ENCODE measurements at places on chromosomes 3 and 15. TPM values are rescaled to one million over a fixed set of nuclear protein-coding genes. Genes with fewer than 3 reads are reported as not detected.

- H3K36me3 ChIP-seq = no peaks in the 10 kb centered on the region
- no peaks in the 10 kb centered on the region for H3K4me1 ChIP-seq
- H3K27ac ChIP-seq = no peak overlapping the region
- H3K4me3 ChIP-seq = no peak overlapping the region
- DNase-seq = no peak
- no peaks in the 10 kb centered on the region for H3K27me3 ChIP-seq
These were observed 104.3 kb downstream of the CPN2 start for GRCh38 chr3:194246709-194247349.

Gene CCK
- total RNA-seq = not detected

DNA sequence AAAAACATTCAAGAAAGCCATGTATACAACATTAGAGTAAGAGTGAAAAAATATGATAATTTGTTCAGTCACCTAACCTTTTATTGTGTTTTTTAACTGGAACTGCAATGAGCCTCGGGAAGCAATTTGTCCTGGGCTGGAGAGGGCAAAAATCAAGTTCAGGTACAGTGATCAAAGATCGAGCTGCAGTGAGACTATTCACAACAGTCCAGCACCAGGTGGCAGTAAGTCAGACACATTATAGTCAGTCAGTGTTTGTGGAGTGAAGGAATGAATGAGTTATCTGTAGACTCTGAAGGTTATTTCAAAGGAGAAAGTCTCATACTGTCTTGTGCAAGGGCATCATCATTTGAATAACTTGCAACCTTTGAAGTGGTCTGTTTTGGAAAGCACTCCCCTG is 116.6 kb downstream of the CHDH start:
- no peak for DNase-seq
- H3K27ac ChIP-seq = no peak overlapping the region
- H3K4me1 ChIP-seq = no peaks in the 10 kb centered on the region
- H3K4me3 ChIP-seq = no peak overlapping the region
- no peaks in the 10 kb centered on the region for H3K27me3 ChIP-seq
- no peaks in the 10 kb centered on the region for H3K36me3 ChIP-seq

- DNase-seq = no peak
- no peak overlapping the region for H3K4me3 ChIP-seq
- H3K4me1 ChIP-seq = no peaks in the 10 kb centered on the region
- no peaks in the 10 kb centered on the region for H3K36me3 ChIP-seq
These were observed 622.7 kb upstream of the GBE1 start for GRCh38 chr3:82384181-82384580.

DNA sequence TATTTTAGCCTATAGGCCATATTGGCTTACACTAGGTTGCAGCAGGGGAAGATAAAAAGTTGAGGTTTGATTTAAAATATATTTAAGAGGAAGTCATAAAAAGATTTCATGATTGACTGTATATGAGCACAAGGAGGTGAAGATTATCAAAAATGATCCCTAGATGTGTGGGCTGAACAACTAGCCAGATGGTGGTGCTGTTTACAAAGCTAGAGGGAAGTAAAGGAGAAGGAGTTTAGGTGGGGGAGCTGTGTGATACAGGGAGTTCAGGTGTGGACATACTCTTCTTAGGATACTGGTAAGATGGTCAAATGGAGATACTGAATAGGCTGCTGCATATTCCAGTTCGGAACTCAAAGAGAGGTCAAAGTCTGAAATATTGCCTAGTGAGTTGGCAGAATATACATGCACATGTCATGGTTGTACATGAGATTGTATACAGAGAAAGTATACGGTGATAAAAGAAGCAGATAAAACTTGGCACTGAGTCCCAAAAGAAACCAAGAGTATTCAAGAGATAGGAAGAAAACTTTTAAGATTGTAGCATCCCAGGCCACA is 727.8 kb downstream of the NLGN1 start:
- no peak overlapping the region for H3K27ac ChIP-seq
- H3K36me3 ChIP-seq = no peaks in the 10 kb centered on the region
- H3K4me1 ChIP-seq = no peaks in the 10 kb centered on the region
- H3K27me3 ChIP-seq = no peaks in the 10 kb centered on the region

GRCh38 chr15:90231028-90232017 is 2.4 kb downstream of the CIB1 start:
- no peaks in the 10 kb centered on the region for H3K36me3 ChIP-seq
- peaks cover 6% of the 10 kb centered on the region for H3K4me1 ChIP-seq
- no peak for DNase-seq
- H3K4me3 ChIP-seq = no peak overlapping the region
- H3K27me3 ChIP-seq = no peaks in the 10 kb centered on the region

DNA sequence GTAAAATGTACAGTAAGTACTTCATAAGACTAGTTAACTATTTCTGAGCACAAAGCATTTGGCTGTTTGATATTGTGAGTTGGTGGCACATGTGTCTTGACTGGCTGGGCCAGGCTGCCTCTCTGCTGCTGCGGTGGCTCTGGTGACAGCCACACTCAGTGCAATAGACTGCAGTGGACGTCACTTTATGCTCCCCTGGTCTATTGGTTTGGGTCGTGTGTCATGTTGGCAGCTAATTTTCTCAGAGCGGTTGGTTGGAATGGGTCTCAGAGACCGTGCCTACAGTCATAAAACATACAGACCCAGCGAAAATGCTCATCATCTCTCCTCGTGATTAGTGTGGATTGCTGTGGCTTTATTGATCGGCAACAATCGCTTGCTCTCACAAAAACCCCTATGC is 71.3 kb downstream of the SV2B start:
- H3K27me3 ChIP-seq = no peaks in the 10 kb centered on the region
- H3K4me3 ChIP-seq = no peak overlapping the region
- DNase-seq = no peak
- H3K36me3 ChIP-seq = no peaks in the 10 kb centered on the region

DNA sequence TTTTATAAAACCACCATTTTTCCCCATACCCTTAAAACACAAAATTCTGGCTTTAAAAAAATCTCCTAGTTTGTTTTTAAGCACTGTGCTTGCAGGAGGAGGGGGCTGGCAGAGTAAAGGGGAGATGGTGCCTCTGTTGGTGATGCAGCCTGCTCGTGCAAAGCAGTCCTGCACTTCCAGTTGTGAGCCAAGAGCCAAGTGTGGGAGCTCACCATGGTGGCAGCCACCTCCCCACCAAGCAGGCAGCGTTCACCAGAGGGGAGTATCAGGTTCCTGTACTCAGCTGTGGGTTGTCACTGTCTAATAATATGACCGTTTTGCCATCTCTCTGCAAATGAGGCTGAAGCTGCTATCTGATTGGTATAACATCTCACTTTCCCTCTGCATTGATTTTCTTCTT is 164.8 kb downstream of the SYNPR start:
- H3K27ac ChIP-seq = no peak overlapping the region
- H3K4me1 ChIP-seq = no peaks in the 10 kb centered on the region
- H3K4me3 ChIP-seq = no peak overlapping the region
- H3K27me3 ChIP-seq = no peaks in the 10 kb centered on the region
- H3K36me3 ChIP-seq = no peaks in the 10 kb centered on the region

GRCh38 chr3:150843241-150843640 is 62.0 kb downstream of the MINDY4B start:
- H3K4me3 ChIP-seq = no peak overlapping the region
- H3K4me1 ChIP-seq = no peaks in the 10 kb centered on the region
- H3K36me3 ChIP-seq = no peaks in the 10 kb centered on the region
- DNase-seq = no peak
- H3K27ac ChIP-seq = no peak overlapping the region
- no peaks in the 10 kb centered on the region for H3K27me3 ChIP-seq
